ENCODE measurements at places on chromosomes 7 and 10.

GRCh38 chr7:138756591-138757242 is 41.1 kb upstream of the TMEM213 start:
- DNase-seq: peak; percentile 21

- no peak for DNase-seq
Observed at GRCh38 chr10:101438881-101439391, 85.0 kb downstream of the BTRC start.

- DNase-seq: no peak
Observed at GRCh38 chr10:48737886-48738285, 53.2 kb downstream of the WDFY4 start.

- peak; percentile 72 for DNase-seq
Observed at GRCh38 chr10:88810196-88810961, 7.8 kb downstream of the LIPM start.

DNA sequence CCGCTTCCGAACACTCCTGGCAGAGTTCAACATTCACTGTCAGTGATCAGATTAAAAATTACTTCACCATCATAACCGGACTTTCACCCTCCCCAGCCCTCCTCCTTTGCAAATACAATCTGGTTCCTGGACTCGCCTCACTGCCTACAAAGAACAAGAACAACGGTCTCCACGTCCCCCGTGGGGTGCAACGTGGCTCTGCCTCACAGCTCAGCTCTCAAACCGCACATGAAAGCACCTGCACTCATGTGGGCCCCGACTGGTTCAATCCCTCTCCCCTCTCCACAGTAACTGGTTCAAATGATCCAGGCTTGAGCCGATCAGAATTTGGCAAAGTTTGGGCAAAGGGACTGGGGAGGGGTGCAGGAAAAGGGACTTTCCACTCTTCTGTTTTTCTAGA is 21.0 kb downstream of the ASB13 start:
- DNase-seq: no peak

DNA sequence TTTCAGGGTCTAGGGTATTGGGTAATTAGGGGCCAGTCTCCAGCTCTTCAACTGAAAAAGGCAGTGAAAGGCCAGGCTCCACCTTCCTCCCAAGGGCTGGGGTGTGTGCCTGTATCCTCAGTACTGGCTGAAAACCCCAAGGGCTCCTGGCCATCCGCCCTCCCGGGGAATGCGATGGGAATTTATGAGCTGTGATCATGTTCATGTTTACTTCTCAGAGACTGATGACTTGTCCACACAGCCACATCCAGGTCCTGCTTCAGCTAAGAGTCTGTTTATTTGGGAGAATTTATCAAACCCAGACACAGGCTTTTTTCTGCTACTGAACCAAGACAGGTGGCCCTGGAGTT is 91.7 kb downstream of the CCDC3 start:
- DNase-seq: peak; percentile 4

GRCh38 chr7:128708235-128708634 is 30.9 kb upstream of the CALU start:
- DNase-seq: no peak

- DNase-seq: no peak
Observed at GRCh38 chr7:79531905-79532664, 78.6 kb upstream of the MAGI2 start.

- DNase-seq: peak; percentile 83
Observed at GRCh38 chr10:101602761-101603398, 14.8 kb downstream of the DPCD start.

DNA sequence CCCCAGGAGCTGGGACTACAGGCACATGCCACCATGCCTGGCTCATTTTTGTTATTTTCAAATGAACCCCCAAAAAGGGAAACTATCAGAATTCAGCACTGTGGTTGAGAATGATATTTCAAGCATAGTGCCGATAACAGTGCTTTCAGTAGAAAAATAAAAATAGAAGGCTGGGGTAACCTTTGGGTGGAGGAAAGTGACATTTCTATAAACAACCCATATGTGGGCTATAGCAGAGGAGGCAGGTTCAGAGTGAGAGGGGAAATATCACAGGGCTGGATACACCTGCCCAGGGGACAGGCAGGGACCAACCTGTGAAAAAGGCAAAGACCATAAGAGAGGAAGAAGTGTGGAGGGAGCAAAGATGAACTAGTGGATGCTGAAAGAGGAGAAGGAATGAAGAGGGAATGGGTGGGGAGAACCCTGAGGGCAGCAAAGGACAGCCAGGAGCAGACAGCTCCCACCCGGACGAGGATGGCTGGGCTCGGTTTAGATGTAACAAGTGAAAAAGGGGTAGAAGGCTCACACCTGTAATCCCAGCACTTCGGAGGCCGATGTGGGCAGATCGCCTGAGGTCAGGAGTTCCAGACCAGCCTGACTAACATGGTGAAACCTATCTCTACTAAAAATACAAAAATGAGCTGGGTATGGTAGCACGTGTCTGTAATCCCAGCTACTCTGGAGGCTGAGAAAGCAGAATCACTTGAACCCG is 56.5 kb downstream of the MAP3K8 start:
- DNase-seq: no peak

DNA sequence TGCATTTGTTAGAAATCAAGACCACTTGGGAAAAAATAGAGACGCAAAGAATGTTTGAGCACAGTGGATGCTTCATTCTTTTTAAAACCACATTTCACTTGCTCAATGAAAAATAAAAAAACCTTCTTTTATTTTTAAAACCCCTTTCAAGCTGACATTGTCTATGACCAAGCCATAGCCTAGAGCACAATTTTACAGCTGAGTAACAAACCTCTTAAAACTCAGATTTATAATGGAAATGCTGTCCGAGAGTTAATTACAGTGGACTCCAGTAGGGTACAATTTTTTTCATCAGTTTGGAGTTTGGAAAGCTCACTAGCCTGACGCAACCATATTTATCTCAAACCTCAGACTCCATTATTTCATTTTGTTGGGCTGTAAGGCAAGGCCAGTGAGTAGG is 116.3 kb downstream of the RNLS start:
- DNase-seq: no peak

- no peak for DNase-seq
Observed at GRCh38 chr10:92241158-92241500, 49.7 kb downstream of the CPEB3 start.

DNA sequence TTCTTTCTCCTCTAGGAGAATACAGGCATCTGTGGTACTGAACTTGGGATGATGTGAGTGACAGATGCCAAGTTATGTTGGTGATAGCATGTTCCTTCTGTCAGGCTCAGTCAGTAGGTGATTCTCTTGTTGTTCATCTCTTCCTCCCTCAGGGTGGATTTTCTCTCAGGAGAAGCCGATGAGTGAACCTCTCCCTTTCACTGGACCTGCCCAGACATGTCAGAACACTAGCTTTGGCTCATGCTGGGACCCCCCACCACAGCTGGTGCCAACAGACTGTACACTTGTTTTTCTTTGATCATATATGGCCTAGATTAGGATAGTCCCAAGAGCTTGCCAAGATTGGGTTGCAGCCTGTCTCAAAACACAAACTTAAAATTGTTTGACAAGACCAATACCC is 129.4 kb downstream of the BMPER start:
- no peak for DNase-seq

GRCh38 chr10:35462491-35462934 is 126.2 kb downstream of the CCNY start:
- DNase-seq: no peak

DNA sequence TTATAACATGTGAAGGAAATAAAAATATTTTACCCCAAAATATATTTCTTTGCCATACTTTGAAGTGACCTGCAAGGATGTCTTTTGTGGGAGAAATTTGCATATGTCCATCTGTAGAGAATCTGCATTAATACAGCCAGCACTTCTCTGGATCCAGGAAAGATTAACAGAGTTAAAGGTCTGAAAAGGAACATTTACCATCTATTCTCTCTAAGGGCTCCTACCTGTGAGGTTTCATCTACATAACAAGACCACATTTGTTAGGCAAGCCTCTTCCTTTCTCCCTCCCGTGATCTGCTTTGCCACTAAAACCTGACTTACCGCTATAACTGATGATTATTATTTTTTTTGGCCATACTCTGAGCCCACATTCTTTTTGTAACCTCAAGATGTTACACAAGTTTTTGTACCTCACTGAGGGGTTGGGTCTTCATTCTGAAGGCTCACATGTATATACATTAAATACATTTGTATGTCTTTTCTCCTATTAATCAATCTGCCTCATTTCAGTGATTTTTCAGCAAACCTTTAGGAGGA is 129.4 kb downstream of the AKR1D1 start:
- no peak for DNase-seq

- DNase-seq: no peak
Observed at GRCh38 chr10:944034-944831, 12.7 kb upstream of the LARP4B start.

- no peak for DNase-seq
Observed at GRCh38 chr10:69768386-69768785, 33.3 kb upstream of the COL13A1 start.

- no peak for DNase-seq
Observed at GRCh38 chr7:120436487-120437060, 163.6 kb downstream of the KCND2 start.

GRCh38 chr10:122112625-122113160 is 123.7 kb downstream of the TACC2 start:
- DNase-seq: peak; percentile 90

GRCh38 chr10:366186-366585 is 230.9 kb downstream of the ZMYND11 start:
- no peak for DNase-seq
